ENCODE measurements at places on chromosomes 6 and 20. TPM values are rescaled to one million over a fixed set of nuclear protein-coding genes. Genes with fewer than 3 reads are reported as not detected.

Gene GPX5
- total RNA-seq: not detected

Gene TRIM10
- total RNA-seq: not detected

Gene COMMD7
- 23.6 TPM for total RNA-seq

Gene MLN
- not detected for total RNA-seq

Gene WFDC10B
- not detected for total RNA-seq

Gene E2F3
- 4.5 TPM for total RNA-seq

Gene CCM2L
- total RNA-seq: not detected

Gene CD24
- 871 TPM for total RNA-seq

Gene TTLL9
- not detected for total RNA-seq

Gene PPP1R14C
- total RNA-seq: 94.6 TPM

Gene PSORS1C1
- total RNA-seq: 0.37 TPM

Gene HLA-DOB
- 2.2 TPM for total RNA-seq

Gene HSPA1L
- total RNA-seq: 0.14 TPM

Gene MUC22
- total RNA-seq: not detected

Gene ZNF311
- total RNA-seq: 0.92 TPM

Gene PDE7B
- total RNA-seq: 0.21 TPM

Gene VNN1
- total RNA-seq: not detected

Gene TEAD3
- 13.4 TPM for total RNA-seq

Gene HLA-DPA1
- not detected for total RNA-seq

Gene TREML2
- total RNA-seq: not detected

Gene RSPH4A
- not detected for total RNA-seq

Gene FAM209B
- total RNA-seq: 0.49 TPM

Gene NMBR
- not detected for total RNA-seq

Gene SALL4
- total RNA-seq: 0.05 TPM

Gene EEF1A2
- 3.2 TPM for total RNA-seq

Gene NUP153
- total RNA-seq: 24.3 TPM

Gene PTGIS
- total RNA-seq: not detected

Gene ASIP
- not detected for total RNA-seq

Gene OOEP
- not detected for total RNA-seq

Data from airway epithelial cell (primary cell).